ENCODE measurements at places on chromosomes 1 and 21.

- no peak for DNase-seq
These were observed 13.0 kb upstream of the TMEM9 start for GRCh38 chr1:201167041-201167991.

DNA sequence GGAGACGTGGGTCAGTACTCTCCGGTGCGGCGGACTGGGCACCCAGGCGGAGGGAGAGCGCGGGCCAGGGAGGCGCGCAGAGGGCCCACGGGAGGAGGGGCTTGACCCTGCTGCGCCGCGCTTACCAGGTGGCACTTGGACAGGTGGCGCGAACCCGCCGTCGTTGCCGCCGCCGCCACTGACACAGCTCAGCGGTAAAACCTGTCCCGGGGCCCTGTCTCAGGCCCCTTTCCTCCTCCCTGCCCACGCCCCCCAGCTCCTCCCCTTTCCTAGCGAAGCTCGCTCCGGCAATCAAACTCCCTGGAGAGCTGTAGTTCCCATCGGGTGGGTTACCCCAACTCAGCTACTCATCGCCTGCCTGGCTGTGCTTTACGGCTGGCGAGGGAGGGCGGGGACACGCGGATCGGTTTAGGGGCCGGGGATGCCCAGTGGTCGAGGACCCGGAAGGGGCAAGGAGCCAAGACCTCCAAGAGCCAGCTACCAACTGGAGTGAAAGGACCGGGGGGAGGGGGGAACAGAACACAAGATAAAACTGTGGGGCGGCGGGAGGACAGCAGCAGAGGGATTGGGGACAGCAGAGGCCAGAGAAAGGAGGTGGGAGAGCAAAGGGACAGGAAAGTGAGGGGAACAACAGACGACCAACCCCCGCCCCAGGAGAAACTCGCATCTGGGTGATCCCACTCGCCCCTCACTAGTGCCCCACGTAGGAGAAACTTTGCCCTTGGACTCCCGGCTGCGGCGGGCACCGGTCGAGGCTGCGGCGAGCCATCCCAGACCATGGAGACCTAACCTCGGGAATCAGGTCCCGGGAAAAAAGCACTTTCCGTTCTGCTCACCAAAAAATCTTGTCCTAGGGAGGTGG lies 2.9 kb downstream of the GFI1 start:
- DNase-seq = peak; percentile 88

- DNase-seq = no peak
These were observed 38.7 kb downstream of the BCL9 start for GRCh38 chr1:147579934-147580537.

DNA sequence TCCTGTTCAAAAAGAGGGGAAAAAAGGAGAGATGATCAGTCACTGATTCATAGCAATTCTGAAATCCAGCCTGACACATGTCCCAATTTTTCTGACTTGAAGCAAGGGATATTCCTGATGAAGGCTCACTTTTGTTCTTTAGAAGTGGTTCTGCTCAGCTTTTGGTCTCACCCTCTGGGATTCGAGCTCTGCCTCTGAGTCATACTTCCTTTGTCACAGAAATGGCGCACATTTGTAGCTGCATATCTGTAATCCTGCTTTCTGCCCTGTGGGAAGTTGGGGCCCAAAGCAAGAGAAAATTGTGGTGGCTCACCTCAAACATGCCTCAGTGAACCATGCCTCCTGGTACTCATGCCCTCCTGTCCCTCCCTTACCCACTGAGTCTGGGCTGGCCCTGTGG lies 22.3 kb upstream of the FAM78B start:
- DNase-seq = no peak

DNA sequence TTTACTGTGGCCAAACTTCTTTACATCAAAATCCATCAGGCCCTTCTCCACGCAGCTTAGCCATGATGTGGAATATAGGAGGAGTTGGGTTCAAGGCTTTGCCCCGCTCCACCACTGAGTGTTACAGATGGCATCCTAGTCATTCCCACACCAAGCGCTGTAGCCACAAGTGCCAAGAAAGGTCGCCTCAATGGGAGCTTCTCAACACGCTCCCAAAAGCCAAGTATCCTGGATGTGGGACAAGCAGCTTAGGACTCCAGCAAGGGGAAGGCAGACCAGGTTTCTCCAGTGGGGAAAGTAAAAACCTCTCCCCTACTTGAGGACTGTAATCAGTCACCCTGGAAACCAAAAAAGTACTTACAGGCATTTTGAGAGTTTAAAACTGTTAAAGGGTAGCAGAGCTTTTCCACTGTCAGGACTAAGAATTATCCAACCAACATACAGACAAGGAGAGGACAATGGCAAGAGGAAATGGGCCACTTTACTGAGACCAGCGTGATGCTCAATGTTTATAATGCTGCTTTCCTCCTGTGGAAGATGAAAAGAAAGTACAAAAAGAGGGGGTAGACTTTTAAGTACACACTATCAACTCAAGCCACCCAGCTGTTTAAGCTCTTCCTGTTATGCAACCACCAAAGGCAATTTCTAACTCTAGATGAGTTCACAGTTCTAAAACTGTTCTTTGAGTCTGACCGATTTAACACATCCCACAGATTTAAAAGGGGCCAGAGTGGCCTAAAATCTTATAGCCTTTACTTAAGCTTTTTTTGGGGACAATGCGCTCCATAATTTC lies 120.7 kb upstream of the KRTAP19-8 start:
- no peak for DNase-seq

DNA sequence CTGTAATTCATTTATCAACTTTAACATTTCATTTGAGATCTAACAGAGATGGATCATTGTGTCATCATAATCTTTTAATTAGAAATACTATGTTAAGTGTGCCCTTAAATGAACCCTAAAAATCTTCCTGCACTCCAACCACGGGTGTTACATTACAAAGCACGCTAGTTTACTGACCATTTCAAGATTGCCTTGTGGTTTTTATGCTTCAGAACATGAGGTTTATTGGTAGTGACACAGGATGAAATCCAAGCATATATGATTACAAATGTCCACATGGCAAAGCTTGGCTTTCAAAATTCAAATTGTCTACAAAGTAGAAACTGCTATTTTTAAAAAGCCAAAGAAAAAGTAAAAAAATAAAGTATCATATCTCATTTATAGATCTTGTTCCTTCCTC lies 190.4 kb upstream of the USP25 start:
- DNase-seq = no peak

- no peak for DNase-seq
These were observed 1262.8 kb upstream of the PRMT6 start for GRCh38 chr1:105793536-105794146.

GRCh38 chr21:31580866-31581276 lies 78.6 kb upstream of the SOD1 start:
- DNase-seq = peak; percentile 61

DNA sequence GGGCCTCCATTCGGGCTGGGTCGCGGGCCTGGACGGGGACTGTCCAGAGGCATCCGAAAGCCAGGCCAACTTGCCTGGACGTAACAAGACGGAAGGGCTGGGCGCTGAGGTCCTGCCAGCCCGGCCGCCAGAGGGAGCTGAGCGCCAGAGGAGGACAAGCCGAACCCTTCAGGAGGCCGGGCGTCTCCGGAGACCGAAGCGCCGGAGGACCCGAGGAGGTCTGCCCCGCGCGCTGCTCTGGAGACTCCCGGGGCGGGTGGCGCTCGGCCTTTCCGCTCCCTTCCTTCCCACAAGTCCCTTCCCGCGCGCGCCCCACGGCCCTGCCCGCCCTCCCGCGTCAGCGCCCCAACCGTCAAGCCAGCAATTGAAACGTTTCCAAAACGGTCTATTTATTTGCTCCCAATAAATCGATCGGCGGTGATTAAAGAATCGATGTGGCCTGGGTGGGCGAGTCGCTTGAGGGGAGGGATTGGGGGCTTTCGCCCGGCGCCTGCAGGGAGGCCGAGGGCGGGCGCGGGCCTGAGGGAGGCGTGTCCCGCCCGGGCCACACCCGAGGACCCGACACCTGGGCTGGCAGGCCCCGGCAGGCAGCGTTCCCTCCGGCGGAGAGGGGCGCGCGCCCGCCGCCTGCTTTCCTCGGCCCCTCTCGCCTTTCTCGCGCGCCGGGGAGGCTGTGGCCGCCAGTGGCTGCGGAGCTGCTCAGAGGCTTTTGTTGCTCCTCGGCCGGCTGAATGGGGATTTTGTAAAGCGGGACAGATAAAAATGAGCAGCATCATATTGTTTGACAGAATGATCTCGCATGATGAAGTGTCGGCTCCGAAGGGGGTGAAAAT lies 5.2 kb upstream of the FOXD3 start:
- peak; percentile 94 for DNase-seq

DNA sequence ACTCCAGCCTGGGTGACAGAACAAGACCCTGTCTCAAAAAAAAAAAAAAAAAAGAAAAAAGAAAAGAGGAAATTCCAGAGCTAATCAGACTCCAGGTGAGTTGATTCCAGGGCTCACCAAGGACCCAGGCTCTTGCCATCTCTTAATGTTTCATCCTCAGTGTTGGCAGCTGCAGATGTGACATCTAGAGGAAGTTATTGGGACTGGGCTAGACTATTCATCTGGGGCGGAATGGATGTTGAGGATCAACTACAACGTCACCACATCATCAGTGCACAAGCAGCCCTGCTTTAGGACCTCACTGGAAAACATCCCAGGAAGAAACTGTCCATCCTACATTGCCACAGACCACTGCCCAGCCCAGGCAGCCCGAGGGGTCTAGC lies 28.6 kb upstream of the PARP1 start:
- DNase-seq = no peak

Measured in upper lobe of left lung (tissue), 6 donors.